ENCODE measurements at places on chromosomes 3 and 15.

DNA sequence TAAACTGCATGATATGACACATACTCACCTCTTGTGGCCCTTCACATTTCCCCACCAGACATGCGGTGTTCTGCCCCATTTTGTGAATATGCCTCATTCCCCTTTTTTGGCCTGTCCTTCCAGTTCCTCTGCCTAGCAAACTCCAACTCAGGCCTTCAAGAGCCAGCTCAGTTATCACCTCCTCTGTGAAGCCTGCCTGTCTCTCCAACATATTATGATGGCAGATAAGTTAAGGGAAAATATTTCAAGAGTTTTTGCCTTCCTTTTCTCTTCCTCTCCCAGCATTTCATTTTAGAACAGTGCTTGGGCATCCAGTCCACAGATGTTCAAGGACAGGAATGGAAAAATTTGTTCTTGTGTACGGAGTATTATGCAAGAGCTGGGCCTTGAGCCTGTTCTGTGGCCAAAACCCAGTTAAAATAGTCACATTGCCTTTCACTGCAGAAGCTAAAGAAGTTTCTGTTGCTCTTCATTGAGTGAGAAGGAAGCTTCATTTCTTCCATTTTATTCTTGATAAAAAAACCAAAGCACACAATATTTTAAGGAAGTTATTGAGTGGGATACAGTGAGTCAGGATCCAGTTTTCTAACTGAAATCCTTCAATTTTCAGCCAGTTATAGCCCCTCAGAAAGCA, 192.0 kb downstream of the GHSR start:
- no peak for DNase-seq

DNA sequence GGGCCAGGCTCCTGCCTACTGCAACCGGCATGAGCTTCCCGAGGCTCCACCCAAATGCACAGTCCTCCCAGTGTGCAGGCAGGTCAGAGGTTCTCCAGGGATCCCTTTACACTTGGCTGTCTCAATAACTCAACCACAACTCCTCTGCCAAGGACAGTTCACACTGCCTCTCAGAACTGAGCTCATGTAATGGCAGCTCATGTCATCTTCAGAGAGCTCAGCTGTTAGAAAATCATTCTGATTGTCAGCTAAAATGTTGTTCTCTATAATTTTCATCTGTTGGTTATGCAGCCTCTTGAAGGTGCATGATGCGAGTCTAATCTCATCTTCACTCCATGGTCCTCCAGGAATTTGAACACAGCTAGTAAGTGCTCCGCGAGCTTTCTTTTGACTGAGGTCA, 76.7 kb downstream of the SST start:
- no peak for DNase-seq

- peak; percentile 15 for DNase-seq
Measured at GRCh38 chr3:56987238-56987895, 73.1 kb upstream of the SPATA12 start.

GRCh38 chr3:150472421-150472820, 64.3 kb downstream of the TSC22D2 start:
- DNase-seq, result no peak

DNA sequence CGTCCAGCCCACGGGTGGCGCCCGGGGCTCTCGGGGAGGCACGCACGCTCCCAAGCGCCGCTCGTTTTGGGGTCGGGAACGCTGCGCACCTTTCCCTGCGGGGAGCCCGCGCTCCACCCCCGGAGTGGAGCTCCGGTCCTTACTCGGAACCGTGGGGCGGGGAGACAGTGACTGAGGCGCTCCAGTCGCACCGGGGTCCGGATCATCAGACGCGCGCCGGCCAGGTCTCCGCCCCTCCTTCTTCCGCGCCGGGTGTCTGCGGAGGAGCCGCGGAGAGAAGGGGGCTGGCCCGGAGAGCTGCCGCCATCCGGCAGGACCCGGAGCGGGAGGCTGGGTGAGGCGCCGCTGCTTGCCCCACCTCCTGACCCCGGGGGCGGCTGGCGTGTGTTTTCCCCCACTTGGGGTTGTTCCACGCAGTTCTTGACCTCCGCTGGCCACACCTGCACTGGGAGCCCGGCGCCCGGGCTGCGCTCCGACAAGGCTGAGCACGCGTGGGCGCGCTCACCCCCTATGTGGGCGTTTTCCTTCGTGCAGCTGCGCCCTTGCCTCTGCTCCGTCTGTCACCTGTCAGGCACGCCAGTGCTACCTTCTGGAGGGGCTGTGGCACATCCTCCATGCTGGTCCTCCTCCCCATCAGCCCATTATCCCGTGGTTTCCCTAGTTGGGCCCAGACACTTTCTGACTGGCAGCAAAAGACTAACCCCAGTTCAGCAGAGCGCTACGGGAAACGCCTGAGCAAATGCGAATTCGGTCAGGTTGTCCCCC, at the start of gene MCF2L2:
MCF2L2 (minus strand) TSS at position 173 of the 765 bp plus-strand sequence. CDS start 642 bp downstream, outside the sequence.
- DNase-seq, result peak; percentile 76
